ENCODE measurements at places on chromosomes 7 and 10.

DNA sequence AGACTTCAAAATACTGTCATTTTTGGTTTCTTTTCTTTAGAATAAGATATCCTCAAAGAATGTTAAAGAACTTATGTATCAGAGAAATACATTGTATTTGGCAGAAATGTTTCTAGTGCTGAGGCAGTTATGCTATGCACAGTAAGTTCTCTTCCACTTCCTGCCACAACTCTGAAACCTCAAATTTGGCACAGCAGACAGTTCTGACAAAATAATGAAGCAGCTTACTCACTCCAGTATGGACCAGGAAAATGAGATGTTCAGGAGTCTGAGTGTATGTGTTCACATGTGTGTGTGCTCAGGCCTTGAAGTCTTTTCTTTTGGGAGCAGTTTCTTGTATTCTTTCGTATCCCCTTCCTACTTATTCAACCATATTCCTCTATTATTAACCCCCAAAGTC lies 197.0 kb upstream of the AGK start:
- no peak for DNase-seq

GRCh38 chr7:132034748-132035416 lies 478.5 kb upstream of the PODXL start:
- DNase-seq, result no peak

GRCh38 chr10:46098386-46098785 lies 52.3 kb upstream of the MSMB start:
- DNase-seq, result no peak

- no peak for DNase-seq
Observed at GRCh38 chr10:20672741-20673140, 224.4 kb downstream of the NEBL start.

- DNase-seq, result no peak
Observed at GRCh38 chr7:155807789-155808548, 4.3 kb downstream of the SHH start.

DNA sequence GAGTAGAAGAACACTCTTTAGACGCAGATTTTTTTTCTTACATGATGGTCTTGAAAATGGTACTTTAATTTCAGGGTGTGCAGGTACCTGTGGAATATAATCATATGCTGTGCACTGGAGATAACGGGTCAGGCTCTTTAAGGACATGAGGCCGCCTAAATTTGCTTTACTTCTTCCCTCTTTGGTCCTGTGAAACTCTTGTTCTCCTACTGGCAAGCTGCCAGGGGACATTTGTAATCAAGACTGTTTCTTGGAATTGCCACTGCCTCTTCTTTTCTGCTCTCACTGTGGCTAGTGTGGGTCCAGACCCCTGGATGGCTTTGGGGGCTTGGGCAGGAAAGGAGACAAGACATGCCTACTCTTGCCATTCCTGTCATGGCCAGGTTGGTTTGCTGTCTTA lies 146.0 kb downstream of the SND1 start:
- DNase-seq, result no peak

- no peak for DNase-seq
Observed at GRCh38 chr10:66519616-66520015, 406.2 kb upstream of the LRRTM3 start.

GRCh38 chr10:13803566-13804554 lies 217.1 kb downstream of the PRPF18 start:
- no peak for DNase-seq

DNA sequence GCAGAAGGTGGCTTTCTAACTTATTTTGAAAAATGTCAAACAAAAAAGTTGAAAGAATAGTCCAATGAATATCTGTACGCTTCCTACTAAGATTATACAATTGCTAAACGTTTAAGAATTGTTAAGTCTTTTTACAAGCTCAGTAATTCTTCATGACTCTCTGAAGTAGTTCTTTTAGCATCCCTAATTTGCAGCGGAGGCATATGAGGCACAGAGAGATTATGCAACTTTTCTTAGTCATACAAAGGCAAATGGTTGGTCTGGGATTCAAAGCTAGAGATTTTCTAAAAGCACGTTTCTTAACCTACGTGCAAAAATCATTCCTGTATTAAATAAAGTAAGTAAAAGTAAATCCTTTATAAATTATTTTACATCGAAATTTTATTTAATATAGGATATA lies 254.2 kb downstream of the MAGI2 start:
- no peak for DNase-seq

DNA sequence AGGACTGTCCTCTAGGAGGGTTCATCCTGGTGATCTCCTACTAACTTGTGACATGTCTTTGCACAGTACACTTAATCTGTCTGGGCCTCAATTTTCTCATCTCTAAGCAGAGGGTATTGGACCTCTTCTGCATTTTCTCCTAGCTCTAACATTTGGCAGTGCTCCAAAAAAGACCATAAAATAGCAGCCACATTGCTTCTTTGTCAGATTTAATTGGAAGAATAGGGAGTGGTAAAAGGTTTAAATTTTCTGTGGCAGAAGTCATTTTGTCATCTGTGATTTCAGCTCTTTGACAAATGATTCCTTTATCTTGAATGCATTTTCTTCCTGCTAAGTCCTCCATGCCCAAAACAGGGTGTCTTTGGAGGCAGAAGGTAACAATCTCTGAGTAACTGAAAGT lies 289.9 kb upstream of the LRGUK start:
- DNase-seq, result peak; percentile 11

DNA sequence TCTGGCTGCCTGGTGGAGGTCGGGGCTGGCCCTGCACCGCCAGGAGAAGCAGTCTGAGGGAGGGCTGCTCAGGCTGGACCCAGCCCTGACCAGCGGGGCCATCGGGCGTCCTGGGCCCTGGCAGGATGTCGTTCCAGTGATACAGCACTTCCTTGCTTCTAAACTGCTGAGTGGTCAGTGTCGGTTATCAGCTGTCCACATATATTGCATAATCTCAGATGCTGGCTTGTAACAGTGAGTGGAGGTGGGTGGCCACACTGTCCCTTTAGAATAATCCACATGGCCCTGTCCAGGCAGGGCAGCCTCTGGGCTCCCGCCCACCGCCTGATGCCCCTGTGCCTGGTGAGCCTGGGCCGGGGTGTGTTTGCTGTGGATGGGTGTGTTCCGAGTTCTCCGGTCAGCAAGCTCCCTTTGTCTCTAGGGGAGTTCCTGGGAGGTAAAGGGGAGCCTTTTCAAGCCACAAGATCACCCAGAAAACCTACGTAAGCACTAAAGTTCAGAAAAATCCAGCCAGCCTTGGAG lies 86.1 kb downstream of the LHPP start:
- DNase-seq, result no peak

- no peak for DNase-seq
Observed at GRCh38 chr10:22618078-22618785, 96.1 kb downstream of the PIP4K2A start.

DNA sequence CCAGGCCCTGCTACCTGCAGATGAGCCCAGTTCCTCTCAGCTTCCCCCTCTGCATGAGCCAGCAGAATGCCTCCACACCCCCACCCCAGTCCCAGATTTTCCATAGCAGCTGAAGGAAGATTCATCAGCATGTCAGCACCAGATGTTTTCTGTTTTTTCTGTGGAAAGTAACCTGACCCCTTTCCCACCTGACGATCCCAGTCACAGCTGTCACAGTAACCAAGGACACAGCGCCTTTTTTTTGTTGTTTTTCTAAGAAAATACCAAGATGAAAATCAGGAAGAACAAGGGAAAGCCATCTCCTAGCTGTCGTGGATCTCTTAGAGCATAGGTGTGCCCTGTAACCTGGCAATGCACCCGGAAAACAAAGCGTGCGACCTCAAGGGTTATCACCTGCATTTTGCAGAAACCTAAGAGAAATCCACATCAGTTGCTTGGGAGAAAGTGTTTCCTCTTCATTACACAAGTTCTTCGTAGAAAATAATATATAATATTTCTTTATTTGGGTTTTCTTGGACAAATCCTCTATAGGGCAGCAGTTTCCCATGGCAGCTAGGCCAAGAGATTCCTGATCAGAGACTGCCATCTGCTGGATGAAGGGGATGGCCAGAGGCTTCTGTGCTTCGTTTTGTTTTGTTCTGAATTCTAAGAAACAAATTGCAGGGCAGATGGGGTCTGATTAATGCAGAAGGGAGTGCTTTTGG lies 401.9 kb downstream of the TNS3 start:
- DNase-seq, result no peak

GRCh38 chr10:104899779-104900178 lies 258.7 kb downstream of the SORCS3 start:
- no peak for DNase-seq

- DNase-seq, result no peak
Observed at GRCh38 chr7:36742911-36743775, 18.8 kb upstream of the AOAH start.

DNA sequence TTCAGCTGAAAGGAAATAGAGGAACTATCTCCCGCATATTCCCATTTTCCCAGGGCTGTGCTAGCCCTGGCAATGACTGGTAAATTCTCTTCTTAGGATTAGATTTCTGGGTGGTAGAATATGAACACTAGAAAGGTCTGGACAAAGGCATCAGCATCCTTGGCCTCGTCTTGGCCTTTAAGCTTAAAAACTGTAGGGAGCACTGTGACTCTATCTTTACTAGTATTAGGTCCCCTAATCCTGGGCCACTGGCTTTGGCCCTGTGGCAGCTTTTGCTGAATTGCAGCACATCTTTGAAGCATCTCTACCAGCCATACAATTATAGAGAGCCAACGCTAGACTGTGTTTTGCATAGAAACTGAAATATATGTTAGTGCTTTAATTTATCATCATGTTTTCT lies 41.5 kb upstream of the EBLN1 start:
- no peak for DNase-seq

DNA sequence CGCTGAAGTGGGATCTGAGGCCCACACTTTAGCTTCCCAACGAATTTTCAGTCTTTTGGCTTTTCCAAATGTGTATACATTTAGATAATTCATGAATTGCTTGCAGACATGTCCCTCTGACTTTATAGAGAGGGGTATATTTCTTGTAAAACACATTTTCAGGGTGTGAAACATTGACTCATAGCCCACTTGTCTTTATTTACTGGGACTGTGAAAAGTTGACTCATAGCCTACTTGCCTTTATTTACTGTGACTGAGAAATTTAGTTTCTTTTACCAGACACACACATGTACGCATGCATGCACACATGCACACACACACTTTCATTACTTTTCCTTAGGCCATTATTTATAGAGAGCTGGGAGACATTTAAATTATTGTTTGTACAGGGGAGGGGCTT lies 79.1 kb downstream of the VTI1A start:
- DNase-seq, result no peak

- DNase-seq, result no peak
Observed at GRCh38 chr7:1196950-1197349, 35.7 kb upstream of the UNCX start.

DNA sequence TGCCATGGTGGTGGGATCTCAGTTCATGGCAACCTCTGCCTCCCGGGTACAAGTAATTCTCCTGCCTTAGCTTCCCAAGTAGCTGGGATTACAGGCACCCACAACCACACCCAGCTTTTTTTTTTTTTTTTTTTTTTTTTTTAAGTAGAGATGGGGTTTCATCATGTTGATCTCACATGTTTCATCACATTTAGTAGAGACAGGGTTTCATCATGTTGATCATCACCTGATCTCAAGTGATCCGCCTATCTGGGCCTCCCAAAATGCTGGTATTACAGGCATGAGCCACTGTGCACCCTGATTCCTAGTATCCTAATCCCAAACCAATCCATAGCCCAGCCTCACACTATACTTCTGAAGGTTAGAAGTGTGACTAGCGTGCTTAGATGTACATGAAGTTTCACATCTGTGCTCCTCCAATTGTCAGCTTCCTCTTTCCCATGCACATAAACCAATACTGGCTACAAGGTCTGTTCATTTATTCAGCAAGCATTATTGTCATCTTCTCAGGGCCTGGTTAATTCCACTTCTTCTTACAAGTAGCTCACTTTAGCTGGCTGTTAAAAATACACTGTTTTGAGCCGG lies 6.8 kb upstream of the NAT16 start:
- no peak for DNase-seq

DNA sequence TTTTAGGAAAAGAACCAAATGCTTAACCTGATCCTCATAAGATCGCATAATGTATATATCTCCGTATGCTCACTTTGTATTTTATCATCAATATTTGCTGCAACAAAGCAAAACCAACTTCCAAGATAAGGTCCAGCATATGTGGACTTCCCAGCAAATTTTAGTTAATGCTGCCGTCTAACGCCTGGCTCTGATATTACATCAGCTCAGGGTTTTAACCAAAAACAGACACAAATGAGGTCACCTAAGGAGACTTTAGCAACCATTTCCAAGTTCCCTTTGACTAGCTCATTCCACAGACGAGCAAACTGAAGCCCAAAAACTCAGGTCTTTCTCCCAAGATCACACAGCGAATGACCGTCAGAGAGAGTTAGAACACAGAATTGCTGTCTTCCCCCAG lies 59.4 kb upstream of the UCN3 start:
- no peak for DNase-seq

DNA sequence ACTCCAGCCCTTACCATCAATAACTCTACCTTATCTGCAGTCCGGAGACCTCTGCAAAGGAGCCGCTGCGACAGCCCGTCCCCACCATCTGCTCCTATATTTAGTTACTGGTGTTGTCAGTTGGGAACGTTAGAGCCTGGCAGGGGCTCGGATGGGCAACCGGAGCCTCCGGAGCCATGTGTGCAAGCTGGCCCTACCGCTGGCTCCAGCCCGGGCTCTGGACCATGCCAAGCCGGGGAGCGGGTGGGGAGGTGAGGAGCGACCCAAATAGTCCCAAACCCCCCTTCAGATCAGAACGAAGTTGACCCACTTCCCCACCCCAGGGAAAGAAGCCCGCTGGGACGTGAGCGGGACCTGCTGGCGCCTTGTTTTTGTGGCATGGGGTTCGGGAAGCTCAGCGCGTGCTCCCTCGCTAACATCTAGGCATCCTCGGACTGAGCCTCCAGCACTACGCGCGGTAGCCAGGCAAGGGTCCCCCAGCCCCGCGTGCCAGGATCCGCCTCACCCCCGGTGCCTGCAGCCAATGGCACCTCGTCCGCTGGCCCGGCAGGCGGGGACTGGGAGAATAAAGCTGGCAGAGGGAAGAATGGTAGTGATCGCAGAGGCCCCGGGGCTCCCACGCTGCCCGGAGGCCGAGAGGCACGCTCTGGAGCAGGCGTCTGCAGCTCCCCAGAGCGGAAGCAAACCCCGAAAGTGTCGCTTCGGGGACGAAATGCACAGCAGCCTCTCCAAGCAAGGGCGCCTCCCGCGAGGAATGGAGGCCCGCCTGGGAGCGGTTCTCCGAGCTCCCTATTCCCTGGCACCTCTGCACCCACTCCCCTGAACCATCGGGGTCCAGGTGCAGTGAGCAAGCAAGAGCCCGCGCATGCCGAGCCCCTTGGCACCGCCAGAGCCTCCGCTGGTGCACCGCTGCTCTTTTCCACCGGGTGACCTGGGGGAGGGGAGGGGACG lies 679 bp downstream of the LRRC20 start:
- peak; percentile 47 for DNase-seq

DNA sequence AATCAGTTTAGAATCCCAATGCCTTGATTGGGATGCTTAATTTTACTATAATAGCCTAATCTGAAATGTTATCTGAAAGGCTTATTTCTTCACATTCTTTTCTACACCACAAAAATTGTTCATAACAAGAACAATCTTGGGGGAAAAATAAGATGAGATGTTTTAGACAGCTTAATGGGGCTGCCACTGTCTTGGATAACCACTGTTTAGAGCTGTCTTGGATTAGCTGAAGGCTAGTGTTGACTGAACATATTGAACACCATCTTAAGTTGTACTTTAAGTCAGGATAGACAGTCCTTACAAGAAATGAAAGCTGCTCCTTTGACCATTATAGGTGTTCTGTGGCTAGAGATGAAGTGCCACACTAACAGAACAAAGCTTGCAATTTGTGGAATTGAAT lies 501.3 kb downstream of the GFRA1 start:
- no peak for DNase-seq
